ENCODE measurements at places on chromosomes 12 and 14.
A peak's percentile ranks its signal among the peaks of the same experiment; 100 is the strongest.

- DNase-seq: no peak
Measured at GRCh38 chr12:111074559-111074958, 154.2 kb upstream of the MYL2 start.

DNA sequence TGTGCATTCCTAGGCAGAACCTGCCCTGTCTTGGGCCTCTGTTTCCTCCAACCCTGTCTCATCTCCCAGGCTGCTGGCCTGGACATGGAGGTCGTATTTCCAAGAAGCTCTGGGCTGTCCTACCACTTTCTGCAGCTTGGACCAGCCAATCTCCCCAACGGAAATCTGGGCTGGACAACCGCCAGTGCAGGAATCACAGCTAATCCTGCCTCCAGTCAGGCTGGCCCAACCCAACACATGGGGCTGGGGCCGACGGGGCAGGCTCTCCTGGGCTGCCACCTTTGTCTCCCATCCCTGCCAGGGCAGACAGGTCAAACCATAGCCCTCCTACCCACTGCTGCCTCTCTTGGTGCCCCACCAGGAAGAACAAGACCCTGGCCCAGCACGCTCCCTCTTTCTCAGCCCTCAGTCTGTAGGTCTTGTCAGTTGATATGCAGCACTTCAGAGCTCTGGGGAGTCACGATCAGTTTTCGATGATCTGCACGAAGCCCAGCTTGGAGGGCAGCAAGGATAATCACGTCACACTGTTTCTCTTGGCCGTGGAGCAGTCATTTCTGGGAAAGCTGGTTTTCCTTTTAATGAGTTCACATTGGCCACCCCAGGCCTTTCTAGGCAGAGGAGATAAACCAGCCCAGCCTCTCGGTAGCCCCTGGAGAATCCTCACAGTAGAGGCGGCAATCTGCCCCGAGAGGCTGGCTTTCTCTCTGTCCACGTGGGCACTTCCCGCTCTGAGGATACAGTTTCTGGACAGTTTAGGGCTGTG lies 195.2 kb upstream of the PRMT8 start:
- DNase-seq: no peak

DNA sequence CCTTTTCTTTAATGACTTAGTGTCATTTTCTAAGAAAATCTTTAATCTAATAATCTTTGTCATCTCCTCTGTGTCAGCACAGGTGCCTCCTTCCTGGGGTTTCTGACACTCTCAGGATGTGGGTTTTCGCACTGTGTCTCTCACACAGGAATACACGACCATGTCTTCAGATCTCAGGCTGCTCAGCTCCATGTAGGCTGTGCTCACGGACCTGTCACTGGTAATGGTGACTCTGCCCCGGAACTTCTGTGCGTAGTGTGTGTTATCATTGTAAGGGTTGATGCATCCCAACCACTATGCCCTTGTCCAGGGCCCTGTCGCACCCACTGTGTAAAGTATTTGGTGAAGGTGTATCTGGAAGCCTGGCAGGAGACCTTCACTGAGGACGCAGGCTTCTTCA lies 647.8 kb downstream of the TMEM121 start:
- peak; percentile 46 for DNase-seq

- no peak for DNase-seq
Measured at GRCh38 chr12:71865757-71866536, 26.4 kb downstream of the TBC1D15 start.

DNA sequence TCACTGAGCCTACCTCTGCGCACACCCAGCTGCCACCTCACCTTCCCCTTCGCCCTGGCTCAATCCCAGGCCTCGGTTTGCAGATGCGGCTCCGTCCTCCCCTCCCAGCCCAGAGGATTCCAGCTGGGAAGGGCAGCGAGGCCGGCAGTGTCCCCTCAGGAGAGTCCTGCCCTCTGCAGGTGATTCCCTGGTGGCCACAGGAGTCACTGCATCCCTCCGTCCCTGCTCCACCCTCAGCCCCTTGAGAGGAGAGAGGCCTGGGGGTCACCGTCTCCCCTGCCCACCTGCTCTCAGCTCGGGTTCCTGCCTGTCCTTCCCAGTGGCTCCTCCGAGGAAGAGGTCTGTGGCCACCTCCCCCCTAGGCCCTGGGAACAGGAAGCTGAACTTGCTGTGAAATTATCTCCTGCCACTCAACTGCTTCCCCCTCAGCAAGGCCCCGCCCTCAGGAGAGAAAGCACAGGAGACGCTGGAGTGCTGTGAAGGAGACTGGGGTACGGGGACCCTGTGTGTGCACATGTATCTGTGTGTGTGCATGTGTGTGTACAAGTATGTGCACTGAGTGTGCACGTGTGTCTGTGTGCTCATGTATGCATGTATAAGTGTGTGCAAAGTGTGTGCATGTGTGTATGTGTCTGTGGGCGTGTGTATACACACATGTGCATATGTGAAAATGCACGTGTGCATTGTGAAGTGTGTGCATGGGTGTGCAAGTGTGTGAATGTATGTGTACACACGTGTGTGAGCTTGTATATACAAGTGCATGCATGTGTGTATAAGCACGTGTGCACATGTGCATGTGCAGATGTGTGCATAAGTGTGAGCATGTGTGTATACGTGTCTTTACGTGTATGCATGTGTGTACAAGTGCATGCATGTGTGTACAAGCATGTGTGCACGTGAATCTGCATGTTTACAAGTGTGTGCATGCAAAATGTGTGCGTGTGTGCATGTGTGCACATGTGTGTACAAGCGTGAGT lies 13.2 kb upstream of the GALNT9 start:
- no peak for DNase-seq

- DNase-seq: no peak
Measured at GRCh38 chr14:101815994-101816393, 54.5 kb downstream of the PPP2R5C start.

DNA sequence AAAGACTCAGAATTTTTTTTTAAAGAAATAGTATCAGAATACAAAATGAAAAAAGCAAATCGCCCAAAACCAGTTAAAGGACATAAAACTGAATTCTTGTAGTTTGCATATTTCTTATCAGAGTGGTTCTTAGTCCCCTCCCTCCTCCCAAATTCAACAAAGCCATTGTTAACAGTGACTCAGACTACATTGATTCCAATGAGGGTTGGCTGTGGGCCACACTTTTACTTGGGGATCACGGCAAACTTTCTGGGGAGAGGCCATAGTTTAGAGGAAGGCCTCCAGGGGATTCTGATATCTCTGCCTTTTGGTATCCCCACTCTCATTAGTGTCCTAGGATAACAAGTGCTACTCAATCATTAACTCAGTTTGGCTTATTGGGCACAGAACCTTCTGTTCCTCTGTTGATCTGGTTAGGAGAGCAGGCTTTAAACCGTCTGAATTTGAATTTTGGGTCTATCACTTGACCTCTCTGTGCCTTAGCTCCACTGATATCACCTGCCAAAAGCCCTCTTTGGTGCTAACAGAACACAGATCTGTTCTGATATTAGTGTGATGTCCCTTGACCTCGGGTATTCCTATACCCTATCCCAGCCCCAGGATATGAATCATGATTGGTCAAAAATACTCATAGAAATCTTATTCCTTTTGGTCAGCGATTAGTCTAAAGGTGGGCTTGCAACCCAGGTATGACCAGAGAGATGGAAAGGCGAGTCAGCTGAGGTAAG lies 45.2 kb upstream of the APPL2 start:
- DNase-seq: no peak

DNA sequence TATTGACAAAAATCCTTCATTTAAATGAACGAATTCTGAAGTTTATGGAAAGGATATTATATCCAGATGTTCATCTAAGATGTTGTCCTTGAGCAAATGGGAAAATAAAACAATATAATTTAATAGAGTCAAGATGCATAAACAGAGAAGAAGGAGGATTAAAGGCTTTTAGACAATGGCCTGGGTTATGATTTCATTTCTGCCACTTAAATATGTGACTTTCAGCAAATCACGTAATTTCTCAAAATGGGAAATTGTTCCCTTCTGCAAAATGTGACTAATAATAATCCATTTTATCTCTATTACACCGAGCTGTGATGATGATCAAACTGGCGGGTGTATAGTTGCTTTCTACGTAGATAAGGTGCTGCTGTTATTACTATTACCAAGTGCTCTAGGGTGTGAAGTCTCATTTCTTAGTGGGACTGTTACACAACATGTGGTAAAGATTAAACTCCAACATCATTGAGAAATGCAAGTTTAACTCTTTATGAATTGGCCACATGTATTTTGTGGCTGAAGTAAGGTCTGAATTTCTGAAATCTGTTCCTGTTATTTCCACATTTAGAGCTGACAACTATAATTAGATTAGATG lies 157.0 kb downstream of the MYRFL start:
- no peak for DNase-seq

- DNase-seq: no peak
Measured at GRCh38 chr12:119204671-119205285, 26.0 kb downstream of the HSPB8 start.

DNA sequence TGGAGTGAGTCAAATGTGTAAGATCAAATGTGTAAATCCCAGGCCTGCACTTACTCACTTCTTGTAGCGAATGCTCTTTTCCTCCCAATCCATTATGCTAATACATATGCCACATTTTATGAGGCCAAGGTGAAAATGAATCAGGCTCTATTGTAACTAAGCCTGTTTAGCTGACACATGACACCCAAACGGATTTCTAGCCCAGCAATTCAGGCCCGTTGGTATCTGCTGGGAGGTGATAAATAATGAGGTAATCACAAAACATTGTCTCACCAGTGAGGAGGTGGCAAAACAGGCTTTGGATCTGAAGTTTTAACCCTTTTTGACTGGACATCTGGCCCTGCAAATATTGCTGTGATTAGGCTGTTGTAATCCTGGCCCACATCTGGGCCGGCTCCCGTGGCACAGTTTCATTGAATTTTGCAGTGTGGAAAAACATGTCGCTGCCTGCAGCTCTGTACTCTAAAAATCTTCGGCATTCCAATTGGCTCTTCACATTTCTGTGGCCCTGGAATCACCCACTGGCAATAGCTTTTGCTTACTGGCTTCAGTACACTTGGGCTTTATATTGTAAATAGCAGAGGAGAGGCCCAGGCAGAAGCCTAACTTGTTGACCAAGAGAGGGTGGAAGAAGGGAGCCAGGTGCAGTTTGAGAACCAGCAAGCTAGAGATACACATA lies 106.1 kb downstream of the PAX9 start:
- no peak for DNase-seq

- DNase-seq: no peak
Measured at GRCh38 chr14:93951635-93952540, 24.5 kb downstream of the ASB2 start.

GRCh38 chr14:78790271-78790670 lies 620.1 kb downstream of the NRXN3 start:
- no peak for DNase-seq

- no peak for DNase-seq
Measured at GRCh38 chr14:36768638-36769337, 107.1 kb downstream of the PAX9 start.

- no peak for DNase-seq
Measured at GRCh38 chr12:32083489-32083888, 23.2 kb upstream of the BICD1 start.

- DNase-seq: no peak
Measured at GRCh38 chr12:75322464-75322863, 7.7 kb downstream of the CAPS2 start.

GRCh38 chr12:95384785-95385184 lies 89.2 kb upstream of the METAP2 start:
- DNase-seq: no peak

GRCh38 chr12:58030566-58031279 lies 89.4 kb downstream of the ATP23 start:
- no peak for DNase-seq

GRCh38 chr14:76953311-76953945 lies 75.1 kb downstream of the IRF2BPL start:
- peak; percentile 24 for DNase-seq

- no peak for DNase-seq
Measured at GRCh38 chr14:70114621-70115156, 74.1 kb downstream of the SLC8A3 start.

GRCh38 chr12:105986779-105987684 lies 151.7 kb downstream of the NUAK1 start:
- DNase-seq: no peak

GRCh38 chr12:98533723-98534251 lies 18.4 kb downstream of the TMPO start:
- no peak for DNase-seq

DNA sequence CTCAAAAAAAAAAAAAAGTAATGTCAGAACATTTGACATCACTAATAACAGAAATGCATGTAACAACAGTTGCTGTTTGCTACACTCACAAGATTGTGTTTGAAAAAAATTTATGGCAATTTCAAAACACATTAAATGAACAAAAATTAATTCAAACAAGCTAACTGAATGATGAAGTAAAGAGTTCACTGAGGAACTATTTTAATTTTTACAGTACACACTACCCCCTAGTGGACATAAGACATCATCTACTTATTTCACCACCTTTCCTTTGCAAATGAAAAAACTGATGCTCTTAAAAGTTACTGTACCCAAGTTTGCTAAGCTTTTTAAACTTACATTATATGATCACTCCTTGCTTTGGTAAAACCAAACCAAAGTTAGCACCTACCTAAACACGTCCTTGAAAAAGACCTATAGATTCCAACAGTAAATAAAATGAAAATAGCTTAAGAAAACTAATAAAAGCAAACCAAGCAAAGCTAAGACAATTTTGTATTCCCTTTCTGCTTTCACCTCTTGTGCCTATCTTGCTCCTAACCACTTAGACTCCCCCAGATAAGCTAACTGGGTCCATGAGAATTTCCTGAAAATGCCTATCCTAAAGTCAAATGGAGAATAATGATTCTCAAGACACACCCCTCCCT lies 22.2 kb downstream of the UBE2N start:
- DNase-seq: no peak

- DNase-seq: no peak
Measured at GRCh38 chr12:105454688-105455087, 124.2 kb downstream of the C12orf75 start.

DNA sequence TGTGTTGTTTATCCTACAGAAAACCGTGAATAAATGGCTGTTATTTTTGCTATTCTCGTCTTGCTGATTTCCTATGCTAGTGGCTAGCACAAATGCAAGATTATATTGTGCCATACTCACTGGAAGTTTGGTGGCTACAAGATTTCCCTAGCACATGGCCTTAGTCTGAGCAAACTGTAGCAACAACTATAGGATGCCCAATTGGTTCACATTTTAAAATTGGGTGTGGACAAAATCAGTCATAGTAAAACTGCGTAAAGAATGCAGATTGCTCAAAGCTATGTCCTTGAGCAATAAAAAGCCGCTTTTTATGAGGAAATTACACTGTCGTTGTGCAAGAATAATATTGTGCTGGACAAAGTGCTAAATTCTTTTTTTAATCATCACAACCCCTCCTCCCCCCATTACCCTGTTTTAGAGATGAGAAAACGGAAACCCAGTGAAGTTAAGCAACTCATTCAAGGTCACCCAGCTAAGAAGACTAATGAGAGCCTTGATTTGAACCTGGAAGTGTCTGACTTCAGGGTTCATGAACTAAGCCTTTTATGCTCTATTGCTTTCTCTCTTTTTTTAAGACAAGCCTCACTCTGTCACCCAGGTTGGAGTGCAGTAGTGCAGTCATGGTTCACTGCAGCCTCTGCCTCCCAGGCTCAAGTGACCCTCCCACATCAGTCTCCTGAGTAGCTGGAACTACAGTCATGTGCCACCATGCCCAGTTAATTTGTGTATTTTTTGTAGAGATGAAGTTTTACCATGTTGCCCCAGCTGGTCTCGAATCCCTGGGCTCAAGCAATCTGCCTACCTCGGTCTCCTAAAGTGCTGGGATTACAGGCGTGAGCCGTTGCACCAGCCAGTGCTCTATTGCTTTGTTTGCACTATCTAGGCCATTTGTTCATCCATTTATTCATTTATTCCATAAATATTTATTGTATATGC lies 73.6 kb downstream of the SRGAP1 start:
- no peak for DNase-seq

GRCh38 chr12:13270817-13271216 lies 74.3 kb downstream of the EMP1 start:
- no peak for DNase-seq
